Testis (tissue), 5 donors: ENCODE measurements at places on chromosomes 2 and 18.
A peak's percentile ranks its signal among the peaks of the same experiment; 100 is the strongest.

- no peak for DNase-seq
These were observed 339.8 kb downstream of the CDH19 start for GRCh38 chr18:66264130-66264529.

DNA sequence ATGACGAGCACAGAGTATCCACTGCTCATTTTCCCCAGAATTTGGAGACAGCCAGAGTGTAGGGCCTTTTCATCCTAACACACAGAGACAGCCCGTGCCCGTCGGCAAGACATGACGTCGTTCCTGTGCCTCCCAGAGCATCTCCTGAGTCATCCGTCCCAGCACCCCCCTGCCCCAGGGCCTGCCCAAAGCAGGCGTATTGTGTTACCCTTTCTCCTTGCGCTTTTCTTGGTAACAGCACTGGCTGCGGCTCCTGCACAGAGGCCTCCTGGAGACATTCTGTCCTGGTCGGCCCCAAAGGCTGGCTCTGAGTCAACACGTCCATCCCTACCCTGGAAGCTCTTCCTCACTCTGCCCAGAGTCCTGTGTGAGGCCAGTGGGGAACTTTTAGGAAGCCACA lies 217.1 kb downstream of the KLHL29 start:
- DNase-seq = peak; percentile 49

DNA sequence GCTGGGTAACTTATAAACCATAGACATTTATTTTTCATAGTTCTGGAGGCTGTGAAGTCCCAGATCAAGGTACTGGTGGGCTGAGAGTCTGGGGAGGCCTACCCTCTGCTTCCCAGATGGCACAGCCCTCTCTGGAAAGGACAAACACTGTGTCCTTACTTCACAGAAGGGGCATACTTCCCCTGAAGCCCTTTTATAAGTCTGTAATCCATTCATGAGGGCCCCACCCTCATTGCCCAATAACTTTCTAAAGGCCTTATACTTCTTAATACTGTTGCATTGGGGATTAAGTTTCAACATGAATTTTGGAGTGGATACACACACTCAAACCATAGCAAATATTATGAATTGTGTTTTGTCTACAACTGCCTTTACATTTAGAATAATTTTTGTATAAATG lies 36.0 kb downstream of the ATIC start:
- no peak for DNase-seq

DNA sequence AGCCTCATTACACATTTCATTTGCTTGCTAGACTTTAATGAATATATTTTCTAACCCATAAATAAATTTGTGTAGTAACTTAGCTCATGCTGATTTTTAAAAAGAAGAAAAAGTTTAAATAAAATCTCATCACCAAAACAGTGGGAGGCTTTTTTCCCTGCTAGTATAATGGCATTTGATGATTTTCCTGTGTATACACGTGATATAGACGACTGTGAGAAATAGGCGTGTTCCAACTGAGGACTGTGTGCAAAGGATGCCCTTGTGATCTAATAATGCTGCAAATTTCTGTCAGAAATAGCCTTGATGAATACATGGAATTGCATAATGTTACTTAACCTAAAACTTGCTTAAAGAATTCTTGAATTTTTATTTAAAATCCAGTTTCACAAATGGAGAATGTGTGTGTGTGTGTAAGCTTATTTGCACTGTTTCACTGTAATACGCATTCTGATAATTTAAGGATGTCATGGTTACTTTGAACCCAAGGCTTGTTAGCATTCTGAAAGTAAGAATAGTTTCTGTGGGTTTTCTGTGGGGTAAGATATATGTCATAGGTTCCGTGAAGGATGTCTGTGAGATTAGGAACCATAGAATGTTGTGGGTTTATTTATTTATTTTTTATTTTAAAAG lies 178.0 kb downstream of the DLGAP1 start:
- DNase-seq = no peak

GRCh38 chr2:63104482-63104881 lies 53.9 kb downstream of the OTX1 start:
- DNase-seq = no peak

DNA sequence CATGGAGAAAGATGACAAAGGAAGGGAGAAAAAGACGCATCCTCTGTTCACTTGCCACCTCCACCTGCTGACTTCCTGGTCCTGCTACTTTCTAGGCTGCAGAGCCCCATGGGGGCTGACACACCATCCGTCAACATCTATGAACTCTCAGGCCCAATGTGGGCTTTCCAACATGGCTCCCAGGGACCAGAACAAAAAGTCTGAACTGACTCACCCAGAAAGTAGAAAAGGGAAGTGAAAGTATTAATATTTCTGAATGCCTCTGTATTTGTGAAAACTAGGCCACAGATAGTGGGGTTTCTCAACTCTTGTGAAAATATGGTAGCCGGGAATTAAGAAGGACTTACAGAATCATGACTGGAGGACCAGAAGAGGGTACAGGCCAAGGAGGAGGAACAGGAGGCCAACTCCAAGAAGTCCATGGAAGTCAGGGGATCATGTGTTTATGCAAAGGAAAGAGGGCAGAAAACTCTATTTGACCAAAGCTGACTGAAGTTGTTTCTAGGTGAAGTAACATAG lies 123.1 kb upstream of the CAB39 start:
- DNase-seq = no peak

DNA sequence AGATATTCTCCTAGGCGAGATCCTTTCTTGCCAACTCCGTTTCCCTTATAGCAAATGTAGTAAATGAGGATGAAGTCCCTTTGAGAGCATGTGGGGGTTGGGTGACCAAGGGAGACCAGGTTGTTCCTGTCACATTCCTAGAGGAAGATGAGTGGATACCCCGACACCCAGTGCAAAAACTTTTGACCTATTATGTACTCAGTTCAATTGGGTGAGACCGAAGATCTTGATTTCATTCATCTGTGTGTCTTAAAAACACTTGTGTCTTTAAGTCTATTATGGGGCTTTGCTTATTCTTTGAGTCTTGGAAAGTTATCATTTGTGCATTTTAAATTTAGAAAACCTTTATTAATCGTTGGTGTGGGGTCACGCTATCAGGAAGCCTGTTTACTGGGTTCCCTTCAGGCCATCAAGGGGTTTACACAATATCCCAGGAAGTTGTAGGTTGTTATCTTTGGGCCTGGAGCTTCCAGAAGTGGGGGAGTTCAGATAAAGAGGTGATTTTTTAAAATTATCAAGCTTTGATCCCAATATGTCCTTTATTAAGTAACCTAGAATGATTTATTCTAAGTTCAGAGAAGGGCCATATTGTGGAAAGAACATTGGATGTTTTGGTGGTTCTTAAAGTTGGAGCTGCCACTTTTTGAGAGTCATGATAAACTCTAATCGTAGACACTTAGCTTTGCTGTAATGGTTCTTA lies 2.8 kb downstream of the RHOB start:
- no peak for DNase-seq

DNA sequence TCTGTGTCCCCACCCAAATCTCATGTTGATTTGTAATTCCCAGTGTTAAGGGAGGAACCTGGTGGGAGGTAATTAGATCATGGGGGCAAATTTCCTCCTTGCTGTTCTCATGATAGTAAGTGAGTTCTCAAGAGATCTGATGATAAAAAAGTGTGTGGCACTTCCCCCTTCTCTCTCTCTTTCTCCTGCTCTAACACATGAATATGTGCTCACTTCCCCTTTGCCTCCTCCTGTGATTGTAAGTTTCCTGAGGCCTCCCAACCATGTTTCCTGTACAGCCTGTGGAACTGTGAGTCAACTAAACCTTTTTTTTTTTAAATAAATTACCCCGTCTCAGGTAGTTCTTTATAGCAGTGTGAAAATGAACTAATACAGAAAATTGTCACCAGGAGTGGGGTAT lies 380.0 kb downstream of the MEIS1 start:
- no peak for DNase-seq
